ENCODE measurements at places on chromosomes 5 and 9. TPM values are rescaled to one million over a fixed set of nuclear protein-coding genes. Genes with fewer than 3 reads are reported as not detected.

The FBP2 gene
- not detected for total RNA-seq

- no peak for DNase-seq
- H3K36me3 ChIP-seq, result no peaks in the 10 kb centered on the region
- H3K27me3 ChIP-seq, result no peaks in the 10 kb centered on the region
Measured at GRCh38 chr9:97564291-97565175, 63.1 kb downstream of the TMOD1 start.

The TSSK1B gene
- total RNA-seq, result 0.32 TPM

GRCh38 chr9:128078504-128079434, 10.7 kb downstream of the SLC25A25 start:
- H3K27ac ChIP-seq, result peak overlapping the region; percentile 75
- peaks cover 15% of the 10 kb centered on the region for H3K4me1 ChIP-seq
- DNase-seq, result no peak
- no peaks in the 10 kb centered on the region for H3K27me3 ChIP-seq

The PCDHGA3 gene
- 5.0 TPM for total RNA-seq

The CERCAM gene
- total RNA-seq, result 19.8 TPM

DNA sequence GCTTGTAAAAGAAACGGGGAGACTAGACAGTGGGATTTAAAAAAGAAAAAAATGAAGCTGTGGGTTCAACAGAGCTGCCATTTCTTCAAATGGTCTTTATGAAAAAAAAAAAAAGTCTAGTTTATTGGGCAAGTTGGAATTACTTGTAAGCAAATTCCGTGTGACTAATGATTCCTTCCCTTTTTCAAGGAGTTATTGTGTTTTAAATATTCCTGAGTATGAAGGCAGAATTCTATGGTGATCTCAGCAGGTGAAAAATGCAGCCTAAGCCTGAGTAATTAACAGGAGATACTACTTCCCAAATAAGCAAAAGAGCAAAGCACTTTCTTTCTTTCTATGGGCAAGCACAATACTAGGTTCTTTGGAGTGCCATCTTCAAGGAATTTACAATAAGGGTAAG, 481.9 kb downstream of the ZNF608 start:
- H3K36me3 ChIP-seq, result no peaks in the 10 kb centered on the region
- no peaks in the 10 kb centered on the region for H3K27me3 ChIP-seq
- no peak for DNase-seq
- no peaks in the 10 kb centered on the region for H3K4me1 ChIP-seq
- no peak overlapping the region for H3K4me3 ChIP-seq
